ENCODE measurements at places on chromosomes 4 and X. TPM values are rescaled to one million over a fixed set of nuclear protein-coding genes. Genes with fewer than 3 reads are reported as not detected.

DNA sequence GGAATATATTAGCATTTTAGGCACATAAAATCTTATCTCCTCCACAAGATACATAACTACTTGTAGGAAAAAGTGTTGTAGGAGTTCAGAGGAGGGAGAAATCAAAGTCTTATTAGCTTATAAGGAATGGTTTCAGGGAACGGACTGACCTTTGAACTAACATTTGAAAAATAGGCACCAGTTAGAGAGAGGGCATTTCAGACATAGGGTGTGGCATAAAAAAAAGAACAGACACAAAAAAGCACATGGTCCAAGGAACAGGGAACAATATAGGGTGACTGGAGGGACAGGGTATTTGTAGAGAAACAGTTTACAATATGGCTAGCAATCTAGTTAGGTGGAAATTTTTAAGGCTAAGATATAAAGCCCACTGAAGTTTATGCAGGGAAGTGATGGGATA is 6.4 kb downstream of the ABCB7 start:
- DNase-seq: no peak

- no peak for DNase-seq
These were observed 179.1 kb upstream of the NDST4 start for GRCh38 chr4:115292320-115293092.

DNA sequence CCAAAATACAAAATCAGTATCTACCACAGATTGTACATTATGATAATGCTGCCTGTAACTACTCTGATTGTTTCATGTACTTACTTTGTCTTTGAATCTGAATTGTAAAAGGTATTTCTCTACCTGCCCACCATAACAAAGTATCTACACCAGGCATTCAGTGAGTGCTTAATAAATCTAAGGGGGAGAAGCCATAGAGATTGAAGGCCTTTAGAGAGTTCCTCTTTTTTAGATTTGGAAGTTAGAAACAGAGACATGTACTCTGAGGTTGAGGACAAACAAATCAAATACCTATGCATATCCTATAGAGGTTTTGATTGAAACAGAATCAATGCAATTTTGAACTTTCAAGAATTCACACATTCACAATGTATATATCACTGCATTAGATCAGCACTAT is 42.7 kb downstream of the SAT1 start:
- DNase-seq: no peak

- peak; percentile 39 for DNase-seq
These were observed 70.9 kb downstream of the HTT start for GRCh38 chr4:3145234-3145924.

GRCh38 chr4:91935217-91935616 is 368.5 kb upstream of the GRID2 start:
- DNase-seq: no peak

- no peak for DNase-seq
These were observed 488.4 kb upstream of the TECRL start for GRCh38 chr4:64897683-64898082.

DNA sequence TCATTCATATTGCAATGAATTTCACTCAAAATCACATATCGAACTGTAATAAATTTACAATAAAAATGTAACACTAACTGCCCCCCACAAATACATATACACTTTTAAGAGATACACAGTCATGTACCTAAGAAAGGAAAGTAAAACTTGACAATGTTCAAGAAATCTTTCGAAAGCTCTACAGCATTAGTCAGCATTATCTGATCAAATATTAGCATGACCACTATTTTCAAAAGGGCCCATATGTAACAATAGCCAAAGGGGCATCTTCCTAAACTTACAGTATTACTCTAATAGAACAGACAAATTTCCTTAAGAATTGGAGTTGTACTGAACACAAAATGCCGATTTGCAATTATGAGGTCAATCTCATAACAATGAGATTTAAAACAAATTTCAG is 51.8 kb downstream of the STX18 start:
- peak; percentile 47 for DNase-seq

DNA sequence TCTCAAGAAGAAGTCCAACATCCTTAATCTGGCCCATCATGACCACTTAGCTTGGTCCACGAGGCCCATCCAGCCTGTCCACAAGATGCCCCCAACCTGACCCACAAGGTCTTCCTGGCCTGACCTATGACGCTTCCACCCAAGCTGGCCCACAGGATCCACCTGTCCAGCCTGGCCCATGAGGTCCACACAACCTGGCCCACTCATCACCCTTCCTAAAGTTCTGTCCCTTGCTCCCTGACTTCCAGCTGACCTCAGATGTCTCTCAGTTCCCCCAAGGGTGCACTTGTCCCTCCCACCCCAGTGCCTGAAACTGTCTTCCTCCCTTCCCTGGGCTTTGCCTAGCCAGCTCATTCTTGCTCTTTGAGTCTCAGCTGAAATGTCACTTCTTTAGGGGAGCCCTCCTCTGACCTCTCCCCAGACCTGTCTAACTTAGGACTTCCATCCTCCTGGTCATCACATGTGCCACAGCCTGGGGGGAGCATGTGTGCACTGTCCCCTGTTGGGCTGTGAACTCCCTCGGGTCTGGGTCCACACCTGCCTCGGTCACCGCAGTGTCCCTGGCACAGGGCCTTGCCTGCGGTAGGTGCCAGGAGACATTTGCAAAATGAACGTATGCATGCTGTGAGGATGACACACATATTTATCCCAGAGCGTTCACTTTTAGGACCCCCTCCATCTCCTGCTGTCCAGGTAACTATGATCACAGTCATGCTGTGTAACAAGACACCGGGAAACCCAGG is 61.7 kb downstream of the EVC start:
- no peak for DNase-seq

DNA sequence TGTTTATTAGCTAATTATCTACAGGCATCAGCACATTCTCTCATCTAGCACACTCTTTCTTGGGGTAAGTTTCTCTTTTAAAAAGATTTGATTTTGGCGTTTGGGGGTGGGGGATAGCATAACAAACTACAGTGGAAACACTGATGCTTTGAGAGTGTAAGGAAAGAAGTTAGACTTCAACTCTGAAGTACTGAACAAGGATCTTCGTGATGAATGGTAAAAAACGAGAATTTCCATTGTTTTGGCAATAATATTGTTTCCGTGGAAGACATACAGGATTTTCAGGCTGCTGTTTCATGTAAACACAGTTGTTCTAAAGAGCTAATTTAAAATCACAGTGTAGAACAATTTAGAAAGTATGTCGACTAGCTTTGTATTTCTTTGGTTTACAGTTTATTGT is 451 bp downstream of the LPAR4 start:
- peak; percentile 2 for DNase-seq

- DNase-seq: no peak
These were observed 77.3 kb downstream of the SHROOM4 start for GRCh38 chrX:50736656-50737055.

GRCh38 chr4:93960450-93960849 is 131.9 kb downstream of the ATOH1 start:
- no peak for DNase-seq

DNA sequence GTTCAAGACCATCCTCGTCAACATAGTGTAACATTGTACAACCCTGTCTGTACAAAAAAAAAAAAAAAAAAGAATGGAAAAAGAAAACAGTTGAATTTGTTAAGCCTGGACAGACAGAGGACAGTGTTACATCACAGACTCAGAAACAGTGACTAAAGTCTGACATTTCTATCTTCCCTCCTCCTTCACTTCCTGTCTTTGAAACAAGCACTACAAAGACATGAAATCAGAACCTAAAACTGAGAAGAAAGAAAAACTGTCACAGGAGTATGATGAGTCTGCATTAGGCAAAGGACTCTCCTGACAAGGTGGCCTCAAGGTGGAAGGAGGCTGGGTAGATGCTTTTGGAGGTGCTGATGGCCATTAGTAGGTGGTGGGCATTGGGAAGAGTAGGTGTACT is 126.7 kb downstream of the RBM47 start:
- DNase-seq: no peak

DNA sequence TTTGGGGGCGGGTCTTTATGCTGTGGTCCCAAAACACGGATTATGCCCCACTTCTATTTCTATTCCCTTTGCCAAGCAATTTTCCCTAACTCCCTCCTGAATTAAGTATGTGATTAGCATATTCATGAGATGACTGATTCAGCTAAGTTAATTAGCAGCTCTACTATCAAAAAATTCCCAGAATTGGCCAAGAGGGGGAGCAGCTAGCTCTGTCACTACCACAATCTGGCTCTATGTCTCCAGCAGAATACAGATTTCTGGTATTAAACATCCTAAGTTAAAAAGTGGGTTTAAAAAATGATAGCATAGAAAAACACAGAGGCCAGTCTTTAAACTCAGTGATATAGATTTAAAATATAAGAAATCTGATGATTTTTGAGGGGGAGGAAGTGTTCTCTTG is 80.3 kb downstream of the GPC4 start:
- DNase-seq: peak; percentile 49

GRCh38 chrX:39532761-39533160 is 565.0 kb downstream of the BCOR start:
- no peak for DNase-seq

GRCh38 chr4:3462790-3463415 is at the start of gene DOK7:
TSS of gene DOK7 (plus strand) at chr4:3463306. CDS start at chr4:3463376, 70 bp downstream.
- DNase-seq: no peak

GRCh38 chrX:133749951-133750350 is 235.4 kb downstream of the GPC3 start:
- no peak for DNase-seq

DNA sequence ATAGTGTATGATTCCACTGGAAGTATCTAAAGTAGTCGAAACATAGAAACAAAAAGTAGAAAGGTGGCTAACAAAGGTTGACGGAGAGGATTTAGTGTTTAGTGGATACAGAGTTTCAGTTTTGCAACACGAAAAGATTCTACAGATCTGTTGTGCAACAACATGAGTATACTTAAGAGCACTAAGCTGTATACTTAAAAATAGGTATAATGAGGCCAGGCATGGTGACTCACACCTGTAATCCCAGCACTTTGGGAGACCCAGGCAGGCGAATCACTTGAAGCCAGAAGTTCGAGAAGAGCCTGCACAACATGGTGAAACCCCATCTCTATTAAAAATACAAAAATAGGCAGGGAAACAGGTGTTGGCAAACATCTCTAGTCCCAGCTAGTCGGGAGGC is 7.9 kb upstream of the ATRX start:
- DNase-seq: no peak

DNA sequence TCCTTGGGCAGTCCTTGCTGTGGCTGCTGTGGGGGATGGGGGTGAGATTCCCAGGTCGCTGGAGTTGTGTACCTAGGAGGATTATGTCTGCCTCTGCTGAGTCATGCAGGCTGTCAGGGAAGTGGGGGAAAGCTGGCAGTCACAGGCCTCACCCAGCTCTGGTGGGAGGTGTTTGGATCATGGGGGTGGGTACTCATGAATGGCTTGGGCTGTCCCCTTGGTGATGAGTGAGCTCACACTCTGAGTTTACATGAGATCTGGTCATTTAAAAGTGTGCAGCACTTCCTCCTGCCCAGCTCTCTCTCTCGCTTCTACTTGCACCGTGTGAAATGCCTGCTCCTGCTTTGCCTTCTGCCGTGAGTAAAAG is 24.6 kb upstream of the PDLIM3 start:
- DNase-seq: peak; percentile 27

Gene FAAH2
- total RNA-seq: not detected

Gene NEIL3
- total RNA-seq: 3.7 TPM

Gene FOXR2
- not detected for total RNA-seq

Gene SPANXC
- total RNA-seq: not detected

Data from fibroblast of the aortic adventitia (primary cell).